ENCODE measurements at places on chromosomes 3 and 15. TPM values are rescaled to one million over a fixed set of nuclear protein-coding genes. Genes with fewer than 3 reads are reported as not detected.

DNA sequence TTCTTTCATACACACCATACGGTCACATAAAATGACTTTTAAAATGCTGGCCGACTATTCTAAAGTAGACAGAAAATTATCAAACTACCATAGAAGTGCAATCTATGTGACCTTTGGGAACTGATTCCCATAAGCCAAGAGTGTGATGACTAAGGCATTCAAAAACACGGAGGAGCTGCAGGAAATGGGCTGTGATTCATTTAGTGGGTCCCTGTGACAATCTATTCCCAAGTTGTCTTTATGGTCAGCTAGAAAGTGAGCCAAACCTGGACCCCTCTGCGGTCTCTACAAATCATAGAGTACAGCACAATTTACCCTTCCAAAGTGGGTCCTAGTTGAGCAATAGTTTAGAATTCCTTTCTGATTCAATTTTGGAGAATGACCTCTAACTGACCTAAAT is 251.5 kb upstream of the CBLB start:
- DNase-seq = no peak

OIP5 gene
- total RNA-seq = 13.2 TPM

DNA sequence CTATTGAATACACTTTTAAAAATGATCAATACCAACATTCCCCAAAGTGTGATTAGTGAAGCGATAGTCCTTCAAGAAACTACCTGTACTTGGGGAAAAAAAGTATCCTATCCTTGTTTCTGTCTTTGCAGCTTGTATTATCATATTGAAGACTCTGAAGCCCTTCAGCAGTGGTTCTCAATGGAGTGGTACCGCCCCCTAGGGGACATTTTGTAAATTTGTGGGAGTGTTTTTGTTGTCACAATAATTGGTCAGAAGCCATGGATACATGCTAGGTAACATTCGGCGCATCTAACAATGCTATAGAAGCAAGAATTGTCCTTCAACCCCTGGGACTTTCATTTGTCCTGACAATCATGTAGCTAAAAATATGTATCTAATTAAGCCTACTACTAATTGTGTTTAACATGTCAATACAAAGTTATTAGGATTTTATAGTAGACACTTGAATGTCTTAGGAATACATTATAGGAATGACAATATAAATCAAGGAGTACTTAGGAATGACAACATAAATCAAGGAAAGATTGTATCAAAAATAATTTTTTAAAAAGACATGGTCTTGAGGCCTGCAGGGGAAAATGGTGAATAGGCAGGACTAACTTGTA is 53.7 kb downstream of the NMD3 start:
- peak; percentile 17 for DNase-seq

LTK gene
- 0.18 TPM for total RNA-seq
